ENCODE measurements at places on chromosomes 7 and 10.

DNA sequence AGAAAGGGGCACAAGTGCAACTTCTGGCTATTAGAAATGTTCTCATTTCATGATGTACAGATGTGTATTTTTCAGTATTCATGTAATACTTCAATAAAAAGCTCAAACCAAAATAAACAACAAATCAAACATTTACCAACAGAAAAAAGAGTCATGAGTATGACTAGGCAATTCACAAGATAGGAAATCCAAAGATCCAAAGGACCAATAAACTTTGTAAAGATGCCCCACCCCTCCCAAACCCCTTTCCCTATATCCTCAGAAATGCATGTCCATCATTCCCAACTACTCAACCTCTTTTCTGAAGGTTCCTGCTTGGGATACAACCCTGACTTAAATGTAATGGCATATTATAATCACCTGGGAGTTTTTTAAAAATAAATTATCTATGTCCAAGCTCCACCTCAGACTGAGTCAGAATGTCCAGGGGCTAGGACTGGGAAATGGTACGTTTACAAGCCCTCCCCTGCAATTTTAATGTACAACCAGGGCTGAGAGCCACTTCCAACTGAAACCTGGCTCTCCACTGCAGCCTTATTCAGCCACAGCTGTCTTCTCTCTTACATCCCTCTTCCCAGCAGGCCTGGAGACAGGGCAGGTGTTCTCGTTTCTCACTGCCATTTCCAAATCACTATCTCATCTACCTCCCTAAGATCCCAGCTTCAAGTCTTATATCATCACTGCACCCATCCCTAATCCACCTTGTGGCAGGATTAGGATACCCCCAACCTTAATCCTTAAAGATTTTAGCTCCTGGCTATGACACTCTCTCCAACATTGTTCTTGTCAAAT is 36.5 kb downstream of the COA1 start:
- peak; percentile 56 for DNase-seq

DNA sequence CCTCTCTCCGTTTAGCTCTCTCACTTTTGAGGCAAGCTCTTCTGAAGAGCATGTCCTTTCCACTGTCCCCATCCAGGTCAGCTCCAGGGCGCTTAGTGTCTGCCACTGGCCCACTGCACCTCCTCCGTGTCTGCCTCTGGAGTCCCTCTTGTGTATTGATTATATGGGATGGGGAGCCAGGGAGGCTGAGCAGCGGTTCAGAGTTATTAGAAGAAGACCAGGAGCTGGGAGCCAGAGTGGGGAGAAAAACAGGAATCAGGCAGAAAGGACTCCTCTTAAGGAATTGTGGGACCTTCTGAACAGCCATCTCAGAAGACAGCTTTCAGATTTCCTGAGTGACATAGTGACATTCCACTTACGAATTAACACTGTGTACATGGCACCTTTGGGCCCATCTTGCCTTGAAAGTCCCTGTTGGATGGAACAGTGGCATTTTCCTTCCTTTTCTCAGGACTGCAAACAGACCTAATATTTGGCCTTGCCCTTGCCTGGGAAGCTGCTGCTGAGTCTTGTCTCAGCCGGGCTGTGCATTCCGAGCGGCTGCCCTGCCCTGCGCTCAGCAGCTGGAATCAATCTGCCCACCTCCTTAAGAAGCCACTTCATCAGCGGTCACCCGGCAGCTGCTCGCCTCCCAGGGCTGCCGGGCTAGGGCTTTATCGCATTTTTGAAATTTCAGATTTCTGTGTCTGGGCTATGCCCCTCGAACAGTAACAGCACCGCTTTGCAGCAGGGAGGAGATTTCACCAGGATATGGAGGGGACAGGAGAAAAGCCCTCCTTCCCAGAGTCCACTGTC is 81.1 kb upstream of the PRKG1 start:
- DNase-seq: no peak

DNA sequence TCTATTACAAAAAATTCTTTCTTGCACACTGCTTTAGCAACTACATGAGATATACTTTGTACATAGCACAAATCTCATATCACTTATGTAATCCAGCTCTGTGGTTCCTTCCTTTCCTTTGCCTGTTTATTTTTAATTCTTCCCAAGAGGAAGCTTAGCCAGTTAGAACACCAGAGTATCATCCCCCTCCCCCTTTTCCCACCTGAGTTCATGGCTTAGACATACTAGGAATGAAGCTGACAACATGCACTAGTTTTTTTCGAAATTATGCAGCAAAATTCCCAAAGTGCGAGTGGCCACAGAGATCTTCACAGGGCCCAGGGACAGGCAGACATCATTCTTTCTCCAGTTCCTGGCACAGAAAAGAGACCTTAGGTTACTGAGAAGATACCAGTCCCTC is 17.8 kb downstream of the CAV1 start:
- no peak for DNase-seq

DNA sequence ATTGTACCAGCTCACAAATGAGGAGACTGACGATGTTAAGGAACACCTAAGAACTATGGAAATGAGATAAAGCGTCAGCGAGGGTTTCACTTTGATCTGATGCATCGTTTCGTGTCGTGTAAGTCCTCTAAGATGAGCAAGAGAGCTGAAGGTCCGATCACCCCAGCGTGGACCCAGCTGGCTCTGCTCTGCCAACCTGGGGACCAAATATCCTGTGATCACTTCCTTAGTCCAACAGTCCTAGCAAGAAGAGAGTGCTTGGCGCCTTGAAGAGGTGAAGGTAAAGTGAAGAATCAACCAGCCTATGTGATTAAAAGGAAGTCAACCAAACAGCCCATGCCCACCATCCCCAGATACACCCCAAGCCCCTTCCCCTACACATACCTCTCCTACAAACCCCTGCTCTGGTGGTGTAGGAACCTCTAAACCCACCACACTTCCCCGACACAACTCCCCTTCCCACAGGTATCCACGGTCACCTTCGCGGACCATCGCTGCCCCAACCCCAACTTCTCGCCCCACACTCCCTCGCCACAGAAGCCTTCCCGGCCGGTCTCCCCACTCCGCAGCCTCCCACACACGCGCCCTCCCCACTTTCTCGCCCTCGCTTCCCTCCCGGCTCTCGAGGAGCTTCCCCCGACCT is 722 bp downstream of the UPF2 start:
- DNase-seq: peak; percentile 45

DNA sequence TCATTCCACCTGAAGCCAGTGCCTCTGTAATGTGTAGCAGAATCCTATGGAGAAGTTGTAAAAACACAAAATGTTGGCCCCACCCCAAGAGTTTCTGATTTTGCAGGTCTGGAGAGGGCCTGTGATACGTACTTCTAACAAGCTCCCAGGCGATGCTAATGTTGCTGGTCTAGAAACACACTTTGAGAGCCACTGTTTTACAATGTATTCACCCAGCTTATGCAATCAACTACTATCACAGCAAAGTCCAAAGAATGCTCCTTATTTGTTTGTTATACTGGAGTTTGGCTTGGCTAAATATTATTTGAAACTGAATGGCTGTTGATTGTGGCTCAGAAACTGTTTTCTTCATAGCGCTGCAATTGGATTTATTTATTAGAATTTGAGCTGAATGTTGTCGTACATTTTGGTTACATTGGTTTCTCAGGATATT is 44.3 kb downstream of the DNAJB9 start:
- no peak for DNase-seq

- DNase-seq: no peak
These were observed 19.3 kb downstream of the FGFR2 start for GRCh38 chr10:121578965-121579364.

DNA sequence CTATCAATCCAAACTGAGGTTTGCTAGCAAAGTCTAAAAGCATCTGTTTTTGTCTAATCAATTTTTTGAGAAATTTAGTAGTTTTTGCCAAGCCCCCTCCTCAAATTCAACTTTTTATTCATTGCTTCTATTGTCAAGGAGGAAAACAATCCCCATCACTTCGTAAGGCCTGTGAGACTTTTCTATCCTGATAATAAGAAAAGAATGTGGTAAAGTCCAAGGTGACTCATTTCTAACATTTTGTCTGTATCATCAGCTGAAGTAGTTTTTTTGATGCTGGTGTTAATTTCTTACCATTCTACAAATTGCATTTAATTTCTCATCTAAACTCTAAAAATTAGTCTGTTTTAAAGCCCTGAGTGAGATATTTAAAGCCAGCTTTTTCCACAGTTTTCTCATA is 11.7 kb downstream of the ANK3 start:
- DNase-seq: peak; percentile 42

- no peak for DNase-seq
These were observed 82.2 kb upstream of the NAMPT start for GRCh38 chr7:106367018-106367420.

GRCh38 chr10:121610798-121611323 is 12.6 kb upstream of the FGFR2 start:
- DNase-seq: peak; percentile 73

GRCh38 chr10:124359336-124359832 is 59.3 kb downstream of the OAT start:
- no peak for DNase-seq

- DNase-seq: no peak
These were observed 27.0 kb upstream of the ZPBP start for GRCh38 chr7:50119815-50120637.

- DNase-seq: no peak
These were observed 26.5 kb upstream of the VSIR start for GRCh38 chr10:71799608-71800453.

GRCh38 chr10:98097616-98098015 is 36.8 kb upstream of the R3HCC1L start:
- DNase-seq: no peak

DNA sequence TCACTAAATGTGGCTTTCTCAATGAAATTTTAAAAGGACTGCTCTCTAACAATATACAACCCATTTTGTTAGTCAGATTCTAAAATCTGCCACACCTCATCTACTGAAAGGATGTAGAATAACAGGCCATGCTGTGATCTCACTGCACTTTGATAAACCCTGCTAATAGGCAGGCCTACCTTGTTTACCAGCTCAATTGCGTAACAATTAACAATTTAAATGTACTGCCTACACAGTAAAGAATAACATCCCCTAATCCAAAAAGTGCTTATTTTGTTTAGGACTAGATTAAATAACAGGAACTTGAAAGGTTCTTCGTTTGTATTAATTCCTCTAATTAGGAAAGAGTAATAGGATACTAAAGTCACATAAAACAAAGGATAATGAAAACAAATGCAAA is 4.5 kb downstream of the SRI start:
- no peak for DNase-seq

- DNase-seq: no peak
These were observed 10.2 kb upstream of the SEC61G start for GRCh38 chr7:54769203-54769602.

DNA sequence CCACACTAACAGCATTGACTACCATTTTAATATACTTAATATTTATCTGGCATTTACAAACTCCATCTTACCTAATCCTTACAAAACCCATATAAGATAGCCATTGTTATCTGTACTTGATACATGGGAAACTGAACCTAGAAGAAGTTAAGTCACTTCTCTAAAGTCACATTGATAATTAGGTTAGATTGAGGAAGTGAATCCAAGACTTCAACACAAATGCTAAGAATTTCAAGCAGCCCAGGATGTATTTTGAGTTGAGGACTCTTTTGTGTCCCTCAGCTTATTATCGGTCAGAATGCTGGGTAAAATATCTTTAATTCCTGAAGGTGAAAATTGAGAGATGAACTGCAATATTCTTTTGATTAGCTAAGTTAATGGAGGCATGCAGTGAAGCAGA is 465.5 kb downstream of the PHTF2 start:
- no peak for DNase-seq

GRCh38 chr7:111409714-111410422 is 152.4 kb downstream of the IMMP2L start:
- no peak for DNase-seq

DNA sequence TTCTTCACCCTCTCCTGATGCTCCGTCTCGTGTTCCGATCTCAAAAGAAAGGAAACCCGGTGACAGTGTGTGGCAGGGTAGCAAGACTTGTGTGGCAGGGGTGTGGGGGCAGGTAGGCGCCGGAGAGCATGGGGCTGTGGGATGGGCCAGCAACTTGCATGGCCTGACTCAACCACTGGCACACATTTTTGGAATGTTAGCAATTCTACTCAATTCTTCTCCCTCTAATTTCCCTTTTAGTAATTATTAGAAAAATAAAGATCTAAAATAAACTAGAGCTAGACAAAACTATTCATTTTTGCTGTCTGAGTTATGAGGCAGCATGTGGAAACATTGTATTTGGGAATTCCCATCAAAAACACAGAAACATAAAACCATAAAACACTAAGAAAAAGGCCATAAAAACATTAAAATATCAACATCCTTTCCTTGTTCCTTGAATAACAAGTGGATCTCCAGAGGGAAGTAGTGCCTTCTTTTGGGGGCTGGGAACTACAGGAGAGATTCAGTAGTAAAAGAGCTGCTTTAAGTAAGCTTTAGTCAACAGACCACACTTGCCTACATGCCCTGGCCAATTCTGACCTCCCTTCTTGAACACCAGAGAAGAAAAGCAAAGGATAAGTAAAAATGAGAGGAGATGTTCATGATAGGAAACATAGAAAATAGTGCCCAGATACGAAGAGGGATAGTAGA is 21.8 kb downstream of the SEMA3C start:
- no peak for DNase-seq

DNA sequence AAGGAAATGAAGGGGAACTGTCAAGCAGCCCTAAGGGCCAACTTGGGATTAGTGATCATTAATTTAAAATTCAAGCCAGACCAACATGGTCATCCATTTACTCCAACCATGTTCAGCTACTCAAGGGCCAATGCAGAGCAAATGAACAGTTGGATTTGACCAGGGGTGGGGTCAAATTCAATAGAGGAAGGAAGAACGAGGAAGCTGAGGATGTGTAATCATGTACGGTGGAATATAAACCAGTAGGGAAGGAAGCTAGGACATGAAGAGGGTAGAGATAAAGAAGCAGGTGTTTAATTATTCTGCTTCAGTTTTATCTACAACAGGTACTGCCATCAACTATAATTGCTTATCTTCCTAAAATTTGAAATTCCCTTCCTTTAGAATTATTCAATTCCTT is 81.6 kb downstream of the HIBADH start:
- DNase-seq: no peak

- DNase-seq: no peak
These were observed 2.9 kb upstream of the ZNF713 start for GRCh38 chr7:55884321-55884720.

DNA sequence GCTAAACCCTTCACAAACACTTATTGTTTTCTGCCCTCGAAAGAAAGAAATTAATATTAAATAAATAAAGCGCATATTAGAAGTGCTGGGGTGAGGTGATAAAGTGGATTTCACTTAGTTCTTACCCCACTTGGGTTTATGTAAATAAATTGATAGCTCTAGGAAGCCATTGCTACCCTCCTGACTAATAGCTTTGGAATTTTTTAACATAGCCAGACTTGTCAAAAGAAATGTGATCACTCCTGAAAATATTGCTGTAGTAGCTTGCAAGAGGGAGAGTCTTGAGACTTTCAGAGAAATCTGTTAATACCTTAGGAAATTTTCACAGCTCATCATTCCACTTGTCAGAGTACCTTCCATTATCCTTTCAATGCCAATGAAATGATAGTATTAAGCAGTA is 7.6 kb downstream of the ARL5B start:
- DNase-seq: peak; percentile 74

DNA sequence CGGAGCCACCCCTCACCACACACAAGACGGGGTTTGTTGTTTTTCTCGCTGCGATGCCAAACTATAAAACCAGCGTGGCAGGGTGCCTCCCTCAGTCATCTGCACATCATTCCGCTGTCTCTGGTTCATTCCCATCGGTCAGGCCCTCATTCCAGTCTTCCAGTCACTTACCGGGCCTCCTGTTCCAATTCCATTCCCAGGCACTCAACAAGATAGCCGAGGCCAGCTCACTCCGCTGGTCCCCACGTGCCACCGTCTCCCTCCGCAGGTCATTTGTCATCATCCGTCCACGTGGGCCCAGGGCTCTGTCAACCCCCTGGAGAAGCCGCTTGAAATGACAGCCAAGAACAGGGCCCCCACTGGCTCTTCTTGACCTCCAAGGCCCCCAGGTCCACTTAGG is 6.1 kb upstream of the TMEM184A start:
- DNase-seq: no peak

Data from mammary epithelial cell (primary cell).